Neural progenitor cell (in vitro differentiated cells): ENCODE measurements at places on chromosomes 16 and 17. TPM values are rescaled to one million over a fixed set of nuclear protein-coding genes. Genes with fewer than 3 reads are reported as not detected.

Gene SLC13A2
- total RNA-seq: not detected in 2 replicates

Gene TEKT1
- total RNA-seq: not detected in 2 replicates

Gene KRTAP4-6
- not detected in 2 replicates for total RNA-seq

Gene CRISPLD2
- 0.11 and 0.50 TPM in 2 replicates for total RNA-seq

Gene GCGR
- total RNA-seq: not detected in 2 replicates

Gene CFAP97D1
- total RNA-seq: not detected in 2 replicates

Gene SCGB1C2
- not detected in 2 replicates for total RNA-seq

DNA sequence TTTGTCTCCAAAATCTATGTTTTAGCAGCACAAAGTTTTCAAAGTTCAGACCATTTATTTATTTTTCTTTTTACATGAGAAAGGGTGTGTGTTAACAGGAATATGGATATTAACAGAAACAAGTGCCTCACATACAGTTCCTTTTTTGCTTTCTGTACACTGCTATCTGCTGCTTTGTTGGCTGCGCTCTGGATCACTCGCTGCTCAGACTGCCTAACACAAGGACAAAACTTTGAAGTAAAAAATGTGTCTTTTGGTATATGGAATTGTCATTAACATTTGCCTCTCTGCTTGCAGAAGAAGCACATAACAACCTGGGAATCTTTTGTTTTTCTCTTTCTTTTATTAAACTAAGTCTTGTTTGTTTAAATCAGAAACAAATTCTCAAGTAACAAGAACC lies 262.8 kb downstream of the ZFHX3 start:
- peaks cover 19% of the 10 kb centered on the region for H3K27me3 ChIP-seq
- H3K4me3 ChIP-seq: no peak overlapping the region
- DNase-seq: no peak
- peaks cover 53% of the 10 kb centered on the region for H3K4me1 ChIP-seq

DNA sequence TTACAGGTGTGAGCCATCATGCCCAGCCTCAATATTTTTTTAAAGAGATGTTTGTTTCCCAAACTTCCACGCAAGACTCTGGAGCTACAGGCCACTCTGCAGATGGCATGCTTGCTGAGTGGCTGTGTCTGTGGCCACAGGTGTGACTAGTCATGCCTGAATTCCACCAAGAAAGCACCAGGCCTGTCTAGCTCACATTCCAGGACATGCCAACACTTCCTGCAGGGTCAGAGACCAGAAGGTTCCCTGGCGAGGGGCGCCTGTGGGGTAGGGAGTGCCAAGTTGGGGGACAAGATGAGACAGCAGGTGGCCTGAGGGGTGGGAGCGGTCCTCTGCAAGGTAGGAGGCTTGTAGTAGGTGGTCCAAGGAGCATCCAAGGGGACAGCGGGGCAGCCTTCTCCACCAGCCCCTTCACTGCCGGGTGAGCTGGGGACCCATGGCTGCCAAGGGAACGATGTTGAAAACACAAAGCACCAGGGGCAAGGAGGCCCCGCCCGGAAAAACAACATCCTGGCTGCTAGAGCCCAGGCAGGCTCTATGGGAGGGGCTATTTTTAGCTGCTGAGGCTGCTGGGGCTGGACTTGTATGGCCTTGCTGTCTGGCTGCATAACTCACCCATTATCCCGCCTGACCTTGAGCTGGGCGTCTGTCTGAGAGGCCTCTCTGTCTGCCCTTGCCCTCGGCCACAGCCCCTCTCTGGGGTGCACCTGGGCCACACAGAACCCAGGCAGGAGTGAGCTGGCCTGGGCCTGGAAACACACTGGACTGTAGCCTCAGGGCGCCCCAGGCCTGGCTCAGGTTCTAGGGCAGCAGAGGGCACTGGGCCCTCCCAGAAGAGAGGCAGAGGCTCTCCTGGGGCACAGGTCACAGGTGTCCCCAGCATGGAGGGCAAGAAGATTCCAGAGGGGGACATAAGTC lies 5.7 kb downstream of the TRIM47 start:
- no peak overlapping the region for H3K27ac ChIP-seq
- no peak for DNase-seq
- H3K36me3 ChIP-seq: no peaks in the 10 kb centered on the region
- H3K4me1 ChIP-seq: peaks cover 6% of the 10 kb centered on the region

- peak within 1 kb of the TSS; percentile 54 for H3K4me3 ChIP-seq
- peaks cover 30% of the 10 kb centered on the region for H3K4me1 ChIP-seq
- no peak within 1 kb of the TSS for H3K27ac ChIP-seq
- H3K36me3 ChIP-seq: no peaks in the 10 kb centered on the region
- H3K27me3 ChIP-seq: peaks cover 100% of the 10 kb centered on the region
- DNase-seq: peak; percentile 67
These were observed at the start of gene NPTX1 for GRCh38 chr17:80475910-80476876. TSS of gene NPTX1 (minus strand) at chr17:80476607. CDS start at chr17:80476446, 161 bp downstream.

DNA sequence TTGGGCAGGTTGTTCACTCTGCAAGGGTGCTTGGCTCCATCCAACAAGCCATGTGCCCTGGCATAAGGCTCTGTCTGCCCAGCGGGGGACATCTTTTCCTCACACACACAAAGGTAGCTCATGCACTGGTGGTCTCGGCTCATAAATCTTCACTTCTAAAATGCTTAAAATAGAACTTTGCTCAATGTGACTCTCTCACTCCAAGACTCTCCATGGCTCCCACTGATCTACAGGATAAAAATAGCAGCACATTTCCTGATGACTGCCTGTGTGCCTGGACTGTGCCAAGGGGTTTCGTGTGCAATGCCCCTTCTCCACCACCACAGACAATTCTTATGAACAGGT lies 15.1 kb upstream of the CIBAR2 start:
- no peaks in the 10 kb centered on the region for H3K36me3 ChIP-seq
- no peak for DNase-seq
- H3K4me1 ChIP-seq: peaks cover 25% of the 10 kb centered on the region
- H3K4me3 ChIP-seq: no peak overlapping the region
- no peaks in the 10 kb centered on the region for H3K27me3 ChIP-seq

DNA sequence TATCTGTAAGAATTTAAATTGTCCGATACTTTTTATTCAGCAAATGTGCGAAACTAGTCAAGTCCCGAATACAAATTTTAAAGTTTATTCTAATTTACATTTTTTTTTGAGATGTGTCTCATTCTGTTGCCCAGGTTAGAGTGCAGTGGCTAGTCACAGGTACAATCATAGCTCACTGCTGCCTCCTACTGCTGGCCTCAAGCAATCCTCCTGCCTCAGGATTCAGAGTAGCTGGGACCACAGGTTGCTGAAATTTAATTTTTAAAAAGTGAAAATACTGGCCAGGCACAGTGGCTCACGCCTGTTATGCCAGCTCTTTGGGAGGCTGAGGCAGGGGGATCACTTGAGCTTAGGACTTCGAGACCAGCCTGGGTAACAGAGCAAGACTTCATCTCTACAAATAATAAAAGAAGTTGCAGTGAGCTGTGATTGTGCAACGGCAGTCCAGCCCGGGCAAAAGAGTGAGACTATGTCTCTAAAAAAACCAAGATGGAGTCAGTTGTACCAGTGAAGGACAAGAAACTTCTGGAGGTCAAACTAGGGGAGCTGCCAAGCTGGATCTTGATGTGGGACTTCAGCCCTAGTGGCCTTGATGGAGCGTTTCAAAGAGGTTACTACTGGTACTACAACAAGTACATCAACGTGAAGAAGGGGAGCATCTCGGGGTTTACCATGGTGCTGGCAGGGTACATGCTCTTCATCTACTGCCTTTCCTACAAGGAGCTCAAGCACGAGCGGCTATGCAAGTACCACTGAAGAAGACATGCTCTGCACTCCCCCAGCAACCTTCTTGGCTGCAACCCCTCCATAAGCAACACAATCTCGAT lies 5.6 kb downstream of the POLG2 start:
- H3K4me1 ChIP-seq: peaks cover 4% of the 10 kb centered on the region
- no peak overlapping the region for H3K27ac ChIP-seq
- peak; percentile 30 for DNase-seq
- H3K4me3 ChIP-seq: no peak overlapping the region
- no peaks in the 10 kb centered on the region for H3K27me3 ChIP-seq
- peaks cover 37% of the 10 kb centered on the region for H3K36me3 ChIP-seq

DNA sequence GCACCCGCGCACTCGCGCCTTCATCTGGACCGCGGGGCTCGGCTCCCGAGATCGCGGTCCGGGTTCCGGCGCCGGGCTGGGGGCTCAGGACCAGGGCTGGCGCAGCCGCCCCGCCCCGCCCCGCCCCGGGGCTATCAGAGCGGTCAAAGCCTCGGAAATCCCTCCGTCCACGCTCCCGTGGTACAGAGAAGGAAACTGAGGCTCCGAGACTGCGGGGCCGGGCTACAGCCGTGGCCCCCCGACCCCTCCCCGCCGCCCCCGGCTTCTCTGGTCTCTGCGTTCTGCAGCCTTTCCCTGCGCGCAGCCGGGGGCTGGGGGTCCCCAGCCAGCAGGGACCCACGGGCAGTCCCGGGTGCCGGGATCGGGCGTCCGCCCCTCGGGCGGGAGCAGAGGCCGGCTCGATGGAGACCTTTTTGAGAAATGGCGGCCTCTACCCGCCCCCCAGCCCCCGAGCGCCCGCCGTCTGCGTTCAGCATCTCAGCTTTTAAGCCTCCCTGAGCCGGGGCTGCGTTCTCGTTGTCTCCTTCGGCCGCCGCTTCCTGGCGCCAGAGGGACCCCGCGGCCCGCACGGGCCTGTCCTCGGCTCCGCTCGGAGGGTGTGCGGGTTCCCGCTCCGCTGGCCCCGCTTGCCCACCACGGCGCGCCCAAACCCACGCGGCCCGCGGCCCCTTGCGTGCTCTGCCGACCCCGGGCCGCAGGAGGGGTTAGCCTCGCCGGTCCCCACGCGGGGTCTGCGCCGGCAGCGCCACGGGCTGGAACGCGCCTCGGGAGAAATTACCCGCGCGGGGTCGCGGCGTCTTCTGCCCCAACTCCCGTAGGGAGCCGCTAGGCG lies 1.5 kb upstream of the NPTX1 start:
- H3K36me3 ChIP-seq: no peaks in the 10 kb centered on the region
- peak; percentile 91 for DNase-seq
- peaks cover 30% of the 10 kb centered on the region for H3K4me1 ChIP-seq
- peak overlapping the region; percentile 54 for H3K4me3 ChIP-seq
- H3K27me3 ChIP-seq: peaks cover 100% of the 10 kb centered on the region
- no peak overlapping the region for H3K27ac ChIP-seq

DNA sequence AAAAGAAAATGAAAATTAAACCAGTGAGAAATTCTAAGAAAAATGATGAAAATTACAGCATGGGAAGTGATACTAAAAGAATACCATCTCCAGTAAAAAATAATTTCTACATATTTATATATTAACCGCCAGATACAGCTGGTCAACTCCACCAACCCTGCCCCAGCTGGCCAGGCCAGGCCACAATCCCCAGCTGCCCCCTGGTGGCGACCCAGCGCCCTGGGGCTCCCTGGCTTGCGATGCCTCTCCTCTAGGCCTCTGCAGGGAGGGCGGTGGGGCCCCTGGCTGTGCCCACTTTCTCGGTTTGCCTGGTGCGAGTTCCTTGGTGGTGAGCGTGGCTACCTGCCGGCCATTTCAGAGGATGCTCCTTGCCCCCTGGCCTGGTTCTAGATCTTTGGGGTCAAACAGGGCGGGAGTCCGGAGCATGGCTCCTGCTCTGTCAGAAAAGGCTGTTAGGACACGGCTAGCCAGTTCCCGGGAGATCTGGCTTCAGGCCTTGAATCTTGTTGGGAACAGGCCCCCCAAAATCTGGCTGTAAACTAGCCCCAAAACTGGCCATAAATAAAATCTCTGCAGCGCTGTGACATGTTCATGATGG lies 14.5 kb downstream of the GLIS2 start:
- H3K4me3 ChIP-seq: no peak overlapping the region
- H3K27ac ChIP-seq: no peak overlapping the region
- no peaks in the 10 kb centered on the region for H3K27me3 ChIP-seq
- peaks cover 4% of the 10 kb centered on the region for H3K4me1 ChIP-seq
- DNase-seq: peak; percentile 81

DNA sequence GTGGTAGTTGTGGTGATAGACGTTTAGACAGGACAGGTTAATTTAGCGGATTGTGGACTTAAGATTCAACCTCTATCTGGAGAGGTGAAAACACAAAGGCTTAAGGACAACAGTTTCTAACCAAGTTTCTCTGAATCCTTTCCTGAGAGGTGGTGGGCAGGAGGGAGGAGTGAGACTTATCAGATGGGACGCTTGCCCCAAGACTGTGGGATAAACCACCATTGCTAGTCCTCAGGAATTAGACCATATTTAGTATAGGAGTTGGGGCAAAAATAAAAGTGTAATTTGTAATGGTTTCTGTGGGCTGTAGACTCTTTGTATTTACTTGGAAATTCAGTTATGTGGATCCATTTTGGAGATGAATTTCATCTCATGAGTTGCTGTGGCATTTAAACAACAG lies 6.6 kb downstream of the PDP2 start:
- no peak for DNase-seq
- H3K4me1 ChIP-seq: no peaks in the 10 kb centered on the region
- H3K27me3 ChIP-seq: no peaks in the 10 kb centered on the region
- no peak overlapping the region for H3K27ac ChIP-seq

GRCh38 chr16:88948781-88949490 lies 28.1 kb downstream of the CBFA2T3 start:
- peaks cover 35% of the 10 kb centered on the region for H3K27me3 ChIP-seq
- DNase-seq: no peak
- H3K4me1 ChIP-seq: no peaks in the 10 kb centered on the region
- no peak overlapping the region for H3K4me3 ChIP-seq

- H3K4me3 ChIP-seq: no peak overlapping the region
- H3K4me1 ChIP-seq: no peaks in the 10 kb centered on the region
- no peaks in the 10 kb centered on the region for H3K36me3 ChIP-seq
- DNase-seq: no peak
These were observed 425.1 kb downstream of the SLC39A11 start for GRCh38 chr17:72667096-72668063.

GRCh38 chr16:25823891-25824290 lies 132.1 kb downstream of the HS3ST4 start:
- no peaks in the 10 kb centered on the region for H3K36me3 ChIP-seq
- no peak overlapping the region for H3K27ac ChIP-seq
- no peaks in the 10 kb centered on the region for H3K27me3 ChIP-seq
- H3K4me1 ChIP-seq: no peaks in the 10 kb centered on the region
- no peak for DNase-seq

GRCh38 chr17:19752216-19753050 lies 4.3 kb upstream of the ALDH3A1 start:
- no peak overlapping the region for H3K27ac ChIP-seq
- H3K4me3 ChIP-seq: no peak overlapping the region
- peaks cover 5% of the 10 kb centered on the region for H3K4me1 ChIP-seq
- H3K36me3 ChIP-seq: no peaks in the 10 kb centered on the region

- H3K27me3 ChIP-seq: peaks cover 29% of the 10 kb centered on the region
- H3K4me3 ChIP-seq: peak overlapping the region; percentile 62
- peak; percentile 18 for DNase-seq
- peaks cover 17% of the 10 kb centered on the region for H3K4me1 ChIP-seq
- H3K36me3 ChIP-seq: no peaks in the 10 kb centered on the region
These were observed 2.2 kb downstream of the GRB7 start for GRCh38 chr17:39739885-39740356.
